ENCODE measurements at places on chromosomes 7 and 10. TPM values are rescaled to one million over a fixed set of nuclear protein-coding genes. Genes with fewer than 3 reads are reported as not detected.

Gene LSM8
- total RNA-seq, result 51.3 TPM

Gene TDRD1
- total RNA-seq, result 0.35 TPM

Gene SFRP4
- not detected for total RNA-seq

Gene LIPN
- total RNA-seq, result not detected

Gene PGAM2
- total RNA-seq, result 0.43 TPM

Gene CYP3A5
- total RNA-seq, result not detected

Gene KAZALD1
- total RNA-seq, result 0.35 TPM

Data from activated CD4-positive, alpha-beta memory T cell treated with anti-CD3 and anti-CD28 coated beads, Interleukin-2, amount 10 ng/mL, durations not matched to agents 7 days and 5 days (primary cell).